ENCODE measurements at places on chromosomes 12 and 14. TPM values are rescaled to one million over a fixed set of nuclear protein-coding genes. Genes with fewer than 3 reads are reported as not detected.

DNA sequence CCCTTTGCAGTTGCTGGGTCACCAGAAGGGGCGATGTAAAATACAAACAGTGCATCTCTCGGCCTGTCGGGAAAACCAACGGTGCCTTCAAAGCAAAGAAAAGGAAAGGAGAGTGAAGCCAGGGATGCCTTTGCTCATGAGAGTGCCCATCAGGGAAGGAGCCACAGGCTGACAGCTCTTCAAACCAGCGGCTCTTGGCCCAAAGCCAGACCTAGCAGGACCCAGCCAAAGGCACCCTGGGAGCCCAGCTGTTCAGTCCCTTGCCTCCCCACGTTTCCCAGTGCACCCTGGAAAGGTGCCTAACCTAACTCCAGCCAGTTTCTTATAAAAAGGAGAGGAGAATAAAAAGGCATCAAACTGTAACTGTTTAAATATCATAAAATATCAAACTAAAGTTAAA is 29.2 kb downstream of the PRMT8 start:
- DNase-seq: no peak

DNA sequence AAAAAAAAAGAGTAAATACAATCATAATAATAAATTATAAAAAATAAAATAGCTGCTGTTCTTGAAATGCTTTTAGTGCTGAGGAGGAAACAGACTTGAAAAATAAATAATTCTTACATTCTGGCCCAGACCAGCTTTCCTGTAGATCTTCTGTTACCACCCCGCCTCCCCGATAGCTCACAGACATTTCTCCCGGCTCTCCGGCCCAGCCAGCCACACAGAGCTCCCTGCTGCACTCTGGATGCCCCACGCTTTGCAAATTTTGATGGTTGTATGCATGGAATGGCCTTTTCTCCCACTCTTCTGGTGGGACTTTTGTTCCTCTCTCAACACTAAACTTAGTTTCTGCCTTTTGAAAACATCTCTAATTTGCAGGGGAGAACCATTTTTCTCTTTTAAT is 249.3 kb downstream of the ATP23 start:
- no peak for DNase-seq

COL2A1 gene
- total RNA-seq: 0.22 TPM

GRCh38 chr12:100668945-100669536 is 95.6 kb downstream of the GAS2L3 start:
- peak; percentile 66 for DNase-seq

GRCh38 chr12:113184900-113185179 is 438 bp downstream of the DDX54 start:
- DNase-seq: peak; percentile 76

Measured in HCT116 (cell line).